ENCODE measurements at places on chromosomes 16 and 17. TPM values are rescaled to one million over a fixed set of nuclear protein-coding genes. Genes with fewer than 3 reads are reported as not detected.
A peak's percentile ranks its signal among the peaks of the same experiment; 100 is the strongest.

GRCh38 chr17:48593840-48594537 lies 410 bp upstream of the HOXB5 start:
- H3K36me3 ChIP-seq: no peaks in the 10 kb centered on the region
- DNase-seq: peak; percentile 92
- H3K4me3 ChIP-seq: peak overlapping the region; percentile 65

DNA sequence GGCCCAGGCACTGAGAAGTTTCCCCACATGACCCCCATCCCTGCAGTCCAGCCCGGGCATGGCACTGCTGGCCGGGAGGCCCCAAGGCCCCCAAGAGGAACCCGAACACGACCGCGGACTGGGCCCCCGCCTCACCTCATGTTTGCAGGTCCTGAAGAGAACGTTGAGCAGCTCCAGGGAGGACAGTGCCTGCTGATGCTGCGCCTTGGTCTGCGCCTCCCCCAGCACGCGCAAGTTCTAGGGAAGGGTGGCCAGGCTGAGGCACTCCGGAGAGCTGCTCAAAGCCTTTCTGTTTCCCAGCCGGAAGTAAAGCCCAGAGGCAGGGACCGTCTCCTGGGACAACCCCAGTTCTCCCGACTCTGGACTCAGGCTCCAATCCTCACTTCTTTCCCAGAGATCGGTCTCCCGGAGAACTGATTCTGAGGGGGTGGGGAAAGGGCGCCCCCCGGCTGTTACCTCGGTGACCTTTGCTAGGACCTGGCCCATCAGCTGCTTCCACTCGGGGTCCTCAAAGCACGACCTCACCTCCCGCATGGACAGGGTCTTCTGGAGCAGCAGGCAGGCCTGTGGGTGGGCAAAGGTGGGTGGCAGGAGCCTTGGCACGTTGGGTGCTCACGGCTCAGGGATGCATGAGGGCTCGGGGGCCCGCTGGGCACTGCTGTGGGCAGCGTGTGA lies 13.7 kb downstream of the MYBBP1A start:
- H3K27ac ChIP-seq: no peak overlapping the region
- H3K4me1 ChIP-seq: peaks cover 14% of the 10 kb centered on the region
- H3K4me3 ChIP-seq: no peak overlapping the region

DNA sequence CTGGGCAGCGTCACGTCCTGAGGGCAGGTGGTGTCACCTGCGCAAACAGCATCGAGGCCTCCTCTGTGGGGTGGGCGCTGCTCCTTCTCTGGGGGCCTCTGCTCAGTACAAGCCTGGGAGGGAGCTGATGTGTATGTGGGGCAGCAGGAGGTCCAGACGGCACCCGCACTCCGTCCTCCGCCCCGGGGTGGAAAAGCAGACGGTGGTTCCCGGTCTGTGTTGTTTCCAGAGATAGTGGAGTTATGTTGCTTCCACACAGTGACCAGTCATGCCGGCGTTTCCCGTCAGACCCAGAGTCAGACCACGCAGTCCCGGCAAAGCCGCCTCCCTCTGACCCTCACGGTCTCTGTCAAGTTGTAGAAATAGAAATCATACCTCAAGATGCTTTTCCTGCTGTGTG lies 13.7 kb upstream of the RPL13 start:
- no peak overlapping the region for H3K27ac ChIP-seq
- H3K4me3 ChIP-seq: no peak overlapping the region
- H3K36me3 ChIP-seq: peaks cover 13% of the 10 kb centered on the region
- H3K4me1 ChIP-seq: no peaks in the 10 kb centered on the region
- H3K27me3 ChIP-seq: no peaks in the 10 kb centered on the region

NPIPA5 gene
- 3.6 TPM for total RNA-seq

- H3K4me3 ChIP-seq: no peak overlapping the region
- no peaks in the 10 kb centered on the region for H3K36me3 ChIP-seq
- DNase-seq: no peak
- no peak overlapping the region for H3K27ac ChIP-seq
- no peaks in the 10 kb centered on the region for H3K27me3 ChIP-seq
Observed at GRCh38 chr17:50847566-50847965, 12.2 kb downstream of the WFIKKN2 start.

STH gene
- not detected for total RNA-seq

GRCh38 chr17:66548659-66549310 lies 246.4 kb downstream of the PRKCA start:
- DNase-seq: no peak
- no peak overlapping the region for H3K4me3 ChIP-seq
- H3K27me3 ChIP-seq: no peaks in the 10 kb centered on the region
- peaks cover 24% of the 10 kb centered on the region for H3K4me1 ChIP-seq
- H3K36me3 ChIP-seq: no peaks in the 10 kb centered on the region

GRCh38 chr16:86630471-86630870 lies 52.1 kb downstream of the FOXL1 start:
- H3K27ac ChIP-seq: no peak overlapping the region
- no peaks in the 10 kb centered on the region for H3K27me3 ChIP-seq
- H3K36me3 ChIP-seq: no peaks in the 10 kb centered on the region
- no peaks in the 10 kb centered on the region for H3K4me1 ChIP-seq
- DNase-seq: no peak

DNA sequence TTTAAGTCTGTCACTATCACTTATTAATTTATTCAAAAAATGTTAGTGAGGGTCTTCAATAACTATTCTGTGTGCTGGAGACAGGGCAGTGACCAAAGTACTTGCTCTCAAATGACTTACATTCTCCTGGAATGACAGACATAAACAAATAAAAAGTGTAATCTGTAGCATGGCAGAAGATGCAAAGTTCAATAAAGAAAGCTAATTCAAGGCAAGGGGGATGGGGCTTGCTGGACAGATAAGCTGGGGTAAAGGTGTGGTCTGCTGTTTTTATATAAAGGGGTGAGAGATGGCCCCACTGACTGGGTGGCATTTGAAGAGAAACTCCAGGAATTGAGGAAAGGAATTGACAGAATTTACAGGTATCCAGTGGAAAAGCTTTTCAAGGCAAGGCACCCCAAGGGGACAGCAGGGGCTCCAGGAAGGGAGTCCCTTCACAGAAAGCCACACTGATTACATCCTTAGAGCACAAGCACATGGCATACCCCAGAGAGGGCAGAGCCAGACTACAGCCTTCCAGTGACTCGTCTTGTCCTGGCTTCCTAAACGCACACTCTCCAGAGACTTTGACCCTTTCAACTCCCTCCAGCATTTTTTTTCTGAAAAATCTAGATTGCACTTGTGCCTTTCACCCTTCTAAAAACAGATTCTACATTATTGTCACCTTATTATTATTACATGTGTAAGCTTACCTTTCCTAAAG lies 123.7 kb upstream of the HS3ST3A1 start:
- DNase-seq: no peak
- no peaks in the 10 kb centered on the region for H3K4me1 ChIP-seq
- H3K36me3 ChIP-seq: no peaks in the 10 kb centered on the region
- H3K4me3 ChIP-seq: no peak overlapping the region
- H3K27me3 ChIP-seq: no peaks in the 10 kb centered on the region
- H3K27ac ChIP-seq: no peak overlapping the region

DNA sequence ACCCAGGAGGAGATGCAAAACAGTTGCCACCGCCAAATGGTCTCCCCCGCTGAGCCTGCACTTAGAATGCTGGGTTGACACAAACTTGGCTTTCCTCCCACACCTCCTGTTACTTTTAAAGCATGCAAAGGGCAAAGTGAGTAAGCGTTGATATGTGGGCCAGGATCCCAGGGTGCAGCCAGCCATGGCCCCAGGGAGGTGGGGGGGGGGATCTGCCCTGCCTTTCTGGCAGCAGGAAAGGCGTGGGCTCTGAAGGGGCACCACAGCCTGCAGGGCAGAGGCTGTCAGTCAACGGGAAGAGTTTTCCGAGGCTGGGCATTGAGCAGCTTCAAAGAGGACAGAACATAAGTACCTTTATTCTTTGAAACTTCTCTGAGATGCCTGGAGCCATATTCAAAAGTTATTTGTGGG lies 142.3 kb downstream of the ABCC12 start:
- H3K4me3 ChIP-seq: no peak overlapping the region
- H3K27ac ChIP-seq: no peak overlapping the region
- H3K27me3 ChIP-seq: no peaks in the 10 kb centered on the region
- H3K36me3 ChIP-seq: no peaks in the 10 kb centered on the region
- no peak for DNase-seq

MMP2 gene
- total RNA-seq: 280 TPM

OR2C1 gene
- total RNA-seq: 0.49 TPM

- no peak for DNase-seq
- no peak overlapping the region for H3K4me3 ChIP-seq
- no peaks in the 10 kb centered on the region for H3K36me3 ChIP-seq
- no peak overlapping the region for H3K27ac ChIP-seq
- no peaks in the 10 kb centered on the region for H3K4me1 ChIP-seq
- no peaks in the 10 kb centered on the region for H3K27me3 ChIP-seq
Observed at GRCh38 chr17:30557916-30558685, 80.9 kb downstream of the GOSR1 start.

EXOC3L1 gene
- total RNA-seq: 1.6 TPM

GRCh38 chr17:57370037-57370581 lies 113.8 kb downstream of the MSI2 start:
- no peaks in the 10 kb centered on the region for H3K27me3 ChIP-seq
- no peaks in the 10 kb centered on the region for H3K36me3 ChIP-seq
- DNase-seq: no peak

All from sigmoid colon (tissue), 7 donors.